ENCODE measurements at places on chromosomes 11 and 22.

DNA sequence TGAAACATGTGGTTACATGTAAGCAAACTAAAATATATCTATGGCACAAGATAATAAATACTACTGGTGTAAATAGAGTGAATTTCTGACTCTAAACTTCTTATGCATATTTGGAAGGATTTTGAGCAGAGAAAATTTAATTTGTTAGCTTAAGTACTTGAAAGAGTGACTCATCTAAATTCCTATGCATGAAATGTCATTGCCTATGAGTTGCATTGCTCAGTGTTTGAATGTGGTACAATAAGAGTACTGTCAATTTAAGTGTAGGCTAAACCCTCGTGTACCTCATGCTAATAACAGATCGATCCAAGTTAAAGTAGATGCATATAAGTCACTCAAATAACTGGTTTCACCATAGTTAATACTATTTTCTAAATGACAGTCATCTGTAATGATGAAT, 5.3 kb upstream of the CARD18 start:
- no peak for DNase-seq

DNA sequence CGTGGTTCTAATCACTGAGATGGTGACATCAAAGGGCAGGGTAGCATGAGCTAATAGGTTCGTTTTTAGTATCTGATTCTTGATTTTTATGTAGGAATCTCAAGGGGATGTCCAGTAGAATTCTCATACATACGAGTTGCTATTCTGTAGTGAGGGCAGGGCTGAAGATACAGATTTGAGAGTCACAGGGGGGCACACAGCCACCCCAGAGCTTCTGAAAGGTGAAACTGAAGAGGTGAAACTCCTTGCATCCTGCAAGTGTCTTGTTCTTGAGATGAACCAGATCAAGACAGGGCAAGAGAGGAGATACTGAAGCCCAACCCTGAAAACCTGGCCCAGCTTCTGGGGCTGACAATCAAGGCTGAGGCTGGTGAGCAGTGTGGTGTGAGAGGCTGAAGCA, 35.6 kb upstream of the TMEM123 start:
- DNase-seq: no peak

GRCh38 chr11:83007909-83008580, 63.7 kb downstream of the RAB30 start:
- DNase-seq: peak; percentile 70

- no peak for DNase-seq
Measured at GRCh38 chr11:130086669-130087068, 17.0 kb downstream of the APLP2 start.

GRCh38 chr22:35037089-35037488, 28.9 kb upstream of the ISX start:
- DNase-seq: peak; percentile 32

- DNase-seq: no peak
Measured at GRCh38 chr22:47990481-47990880, 1228.0 kb downstream of the TBC1D22A start.

DNA sequence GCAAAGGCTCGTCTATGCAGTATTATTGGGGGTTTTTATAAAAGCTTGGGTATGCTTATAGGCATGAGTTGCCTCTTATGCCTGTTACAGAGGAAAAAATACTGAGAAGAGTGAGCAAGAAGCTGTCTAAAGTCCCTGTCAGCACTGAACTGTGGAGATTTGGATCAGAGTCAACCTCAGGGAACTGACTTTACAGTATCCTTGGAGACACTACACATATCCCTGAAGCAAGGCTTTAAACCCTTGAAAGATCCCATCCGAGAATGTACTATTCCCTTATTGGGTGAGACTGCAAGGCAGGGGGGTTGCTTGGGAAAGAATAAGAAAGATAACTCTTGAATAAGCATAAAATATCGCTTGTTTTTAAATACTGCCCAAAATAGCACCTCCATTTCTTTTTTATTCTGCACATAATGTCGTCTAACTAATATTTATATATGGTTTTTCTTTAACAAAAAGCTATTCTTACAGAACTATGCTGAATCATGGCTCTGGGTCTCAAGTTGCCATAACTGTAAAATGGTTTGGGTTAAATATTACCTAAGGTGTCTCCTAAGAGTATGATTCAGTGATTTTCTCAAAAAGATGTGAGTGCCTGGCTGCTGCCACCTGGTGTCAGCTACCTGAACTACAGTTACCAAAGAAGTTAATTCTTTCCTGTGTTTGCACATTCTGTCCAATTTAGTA, 1062.8 kb downstream of the DLG2 start:
- peak; percentile 52 for DNase-seq

DNA sequence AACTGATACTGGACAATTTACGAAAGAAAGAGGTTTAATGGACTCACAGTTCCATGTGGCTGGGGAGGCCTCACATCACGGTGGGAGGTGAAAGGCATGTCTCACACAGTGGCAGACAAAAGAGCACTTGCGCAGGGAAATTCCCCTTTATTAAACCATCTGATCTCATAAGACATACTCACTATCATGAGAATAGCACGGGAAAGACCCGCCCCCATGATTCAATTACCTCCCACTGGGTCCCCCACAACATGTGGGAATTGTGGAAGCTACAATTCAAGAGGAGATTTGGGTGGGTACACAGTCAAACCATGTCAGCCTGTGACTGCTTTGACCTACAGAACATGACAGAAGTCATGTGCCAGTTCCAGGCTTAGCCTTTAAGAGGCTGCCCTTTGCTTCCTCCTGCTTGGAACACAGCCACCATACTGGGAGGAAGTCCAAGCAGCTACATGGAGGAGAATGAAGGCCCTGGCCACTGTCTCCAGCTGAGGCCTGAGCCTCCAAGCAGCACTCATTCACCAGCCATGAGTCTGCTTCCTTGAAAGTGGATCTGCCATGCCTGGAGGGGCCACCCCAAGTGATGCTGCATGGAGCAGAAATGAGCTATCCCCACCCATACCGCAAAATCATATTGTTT, 10.9 kb upstream of the GAL start:
- DNase-seq: no peak

DNA sequence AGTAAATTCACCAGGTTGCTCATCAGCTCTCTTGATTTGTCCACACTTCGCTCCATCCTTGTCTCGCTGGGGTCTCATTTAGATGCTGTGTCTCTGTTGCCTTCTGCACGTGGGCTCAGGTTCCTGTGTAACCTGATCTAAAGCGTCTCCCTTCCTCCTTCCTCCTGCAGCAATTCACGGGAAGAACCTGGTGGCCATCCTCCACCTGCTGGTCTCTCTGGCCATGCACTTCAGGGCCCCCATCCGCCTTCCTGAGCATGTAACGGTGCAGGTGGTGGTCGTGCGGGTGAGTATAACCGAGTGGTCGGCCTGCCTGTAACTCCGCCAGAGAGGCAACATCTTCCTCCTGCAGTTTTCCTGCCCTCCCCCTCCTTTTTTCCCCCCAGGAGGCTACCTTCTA, 48.0 kb upstream of the PARVG start:
- no peak for DNase-seq

DNA sequence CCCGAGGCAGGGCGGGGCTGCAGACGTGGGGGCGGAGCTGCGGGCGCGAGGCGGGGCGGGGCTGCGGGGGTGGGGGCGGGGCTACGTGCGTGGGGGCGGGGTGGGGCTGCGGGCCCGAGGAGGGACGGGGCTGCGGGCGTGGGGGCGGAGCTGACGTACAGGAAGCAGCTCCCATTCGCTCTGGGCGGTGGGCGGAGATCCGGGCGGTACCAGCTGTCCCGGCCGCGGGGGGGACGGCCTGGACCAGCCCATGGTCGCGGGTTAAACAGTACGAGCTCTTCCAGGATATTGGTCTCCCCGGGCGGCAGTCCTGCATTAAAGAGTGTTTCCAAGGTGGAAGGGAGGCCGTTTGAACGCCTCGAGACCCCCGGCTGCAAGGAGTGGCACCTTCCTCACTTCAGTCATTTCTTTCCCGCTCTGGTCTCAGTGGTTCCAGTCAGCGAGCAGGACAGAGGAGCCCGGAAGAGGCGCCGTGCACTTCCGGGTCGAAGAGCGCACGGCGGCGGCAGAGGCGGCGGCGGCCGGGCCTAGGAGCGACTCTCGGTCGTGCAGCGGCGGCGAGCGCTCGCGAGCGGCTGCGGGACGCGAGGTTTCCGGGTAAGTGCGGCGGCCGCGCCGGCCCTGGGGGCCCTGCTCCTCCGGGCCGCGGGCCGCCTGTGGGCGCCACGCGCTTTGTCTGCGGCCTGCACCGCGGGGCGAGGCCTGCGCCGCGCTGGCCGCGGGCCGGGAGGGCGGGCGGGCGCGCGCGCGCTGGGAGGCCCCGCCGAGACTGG, at the start of gene PHRF1:
PHRF1 (plus strand) TSS at position 475 of the 773 bp plus-strand sequence. CDS start 5,043 bp downstream, outside the sequence.
- DNase-seq: peak; percentile 97

- DNase-seq: peak; percentile 34
Measured at GRCh38 chr22:45008751-45009605, 827 bp downstream of the PHF21B start.

DNA sequence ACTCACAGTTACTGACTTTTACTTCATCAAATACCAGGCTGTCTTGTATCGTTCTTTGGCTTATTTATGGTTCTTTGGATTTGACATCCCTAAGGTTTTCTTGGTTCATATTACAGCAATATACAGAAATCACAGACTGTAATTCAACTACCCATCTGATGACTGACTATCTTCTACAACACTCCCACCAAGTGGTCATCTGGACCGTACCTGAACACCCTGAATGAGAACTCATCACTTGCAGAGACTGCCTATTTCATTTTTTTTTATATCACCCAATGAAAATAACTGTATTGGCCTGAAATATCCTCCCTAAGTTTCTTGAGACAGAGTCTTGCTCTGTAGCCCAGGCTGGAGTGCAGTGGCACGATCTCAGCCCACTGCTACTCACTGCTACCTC, 9.5 kb upstream of the UPB1 start:
- no peak for DNase-seq

DNA sequence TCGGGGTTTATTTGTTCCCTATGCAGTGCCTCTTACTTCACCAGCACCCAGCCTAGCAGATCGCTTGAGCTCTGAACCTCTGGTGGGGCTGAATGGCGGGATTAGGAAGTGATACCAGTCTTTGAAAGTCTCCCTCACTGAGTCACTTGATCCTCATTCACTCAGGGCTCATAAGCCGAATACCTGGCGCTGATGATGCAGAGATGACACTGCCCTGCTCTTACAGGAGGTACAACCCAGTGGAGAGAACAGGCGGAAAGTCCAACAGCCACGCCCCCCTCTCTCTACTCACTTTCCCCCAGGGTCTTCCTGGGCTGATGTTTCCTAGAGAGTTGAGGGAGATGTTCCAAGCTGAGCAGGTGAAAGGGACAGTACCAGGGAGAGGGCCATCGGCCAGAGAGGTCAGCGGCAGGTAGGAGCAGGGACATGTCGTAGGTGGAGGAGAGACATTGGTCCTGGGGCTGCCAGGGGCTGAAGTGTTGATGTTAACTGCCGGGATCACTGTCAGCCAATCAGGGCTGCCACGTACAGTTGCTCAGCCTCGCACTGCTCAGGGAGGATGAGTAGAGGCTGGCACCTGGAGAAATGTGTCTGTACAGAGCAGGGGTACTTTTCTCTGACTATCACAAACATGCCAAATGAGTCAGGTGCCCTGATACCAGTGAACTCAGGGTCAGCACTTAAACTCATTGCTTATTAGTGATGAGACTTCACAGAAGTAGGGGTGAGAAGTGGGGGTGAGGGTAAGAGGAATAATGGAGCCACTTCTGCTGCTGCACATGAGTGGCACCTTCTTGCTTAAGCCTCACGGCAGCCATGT, 9.9 kb upstream of the APOBEC3A start:
- no peak for DNase-seq

GRCh38 chr11:130168105-130168504, 8.5 kb downstream of the ST14 start:
- DNase-seq: no peak

GRCh38 chr22:31583861-31584485, 78.0 kb downstream of the PISD start:
- DNase-seq: no peak

DNA sequence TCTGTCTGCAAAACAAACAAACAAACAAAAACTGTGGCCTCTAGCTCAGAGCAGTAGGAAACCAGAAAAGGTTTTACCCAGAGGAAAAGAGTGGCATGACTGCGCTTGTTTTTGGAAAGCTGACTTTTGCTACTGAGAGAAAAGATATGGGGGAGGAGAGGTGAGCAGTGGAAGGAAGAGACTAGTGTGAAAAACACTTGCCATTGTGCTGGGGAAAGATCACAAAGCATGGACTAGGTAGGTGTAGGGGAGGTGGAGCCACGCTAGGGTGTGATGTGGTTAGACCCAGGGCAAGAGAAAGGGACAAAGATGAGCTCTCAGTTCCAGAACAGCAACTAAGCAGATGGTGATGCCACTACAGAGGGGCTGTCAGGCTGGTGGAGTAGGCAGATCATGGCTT, 319.2 kb downstream of the LARGE1 start:
- no peak for DNase-seq

DNA sequence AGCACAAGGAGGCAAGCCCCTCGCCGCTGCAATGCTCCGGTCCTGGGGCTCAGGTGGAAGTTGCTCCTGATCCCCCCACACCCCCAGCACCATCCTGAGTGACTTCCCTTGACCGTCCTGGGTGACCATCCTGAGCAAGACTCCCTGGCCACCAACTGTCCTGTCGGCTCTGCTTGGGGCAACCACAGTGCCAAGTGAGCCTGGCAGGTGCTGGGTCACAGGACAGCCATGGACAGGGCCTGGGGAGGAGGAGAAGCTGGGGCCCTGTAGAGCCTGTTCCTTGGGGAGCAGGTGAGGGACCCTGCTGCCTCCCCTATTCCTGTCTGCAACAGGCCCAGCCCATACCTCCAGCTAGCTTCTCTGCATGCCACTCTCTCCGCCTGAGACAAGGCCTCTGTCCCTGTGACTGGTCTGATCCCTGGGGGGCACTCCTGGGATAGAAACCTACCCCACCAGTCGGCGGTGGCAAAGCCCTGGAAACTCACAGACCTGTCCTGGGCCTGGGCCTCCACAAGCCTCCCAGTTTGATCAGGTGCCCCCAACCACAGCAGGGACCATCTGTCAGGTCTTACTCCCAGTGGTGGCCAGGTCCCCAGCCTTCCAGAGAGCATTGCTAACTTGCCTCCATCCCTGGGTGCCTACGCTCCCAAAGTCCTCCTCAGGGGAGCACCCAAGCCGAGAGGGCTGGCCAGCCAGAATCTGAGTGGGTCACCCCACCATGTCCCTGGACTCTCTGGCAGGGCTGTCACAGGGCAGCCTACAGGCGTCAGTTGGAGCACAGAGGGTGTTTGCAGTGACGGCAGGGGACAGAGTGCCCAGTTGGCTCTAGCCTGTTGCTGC, 68.7 kb upstream of the WNT7B start:
- DNase-seq: peak; percentile 67

DNA sequence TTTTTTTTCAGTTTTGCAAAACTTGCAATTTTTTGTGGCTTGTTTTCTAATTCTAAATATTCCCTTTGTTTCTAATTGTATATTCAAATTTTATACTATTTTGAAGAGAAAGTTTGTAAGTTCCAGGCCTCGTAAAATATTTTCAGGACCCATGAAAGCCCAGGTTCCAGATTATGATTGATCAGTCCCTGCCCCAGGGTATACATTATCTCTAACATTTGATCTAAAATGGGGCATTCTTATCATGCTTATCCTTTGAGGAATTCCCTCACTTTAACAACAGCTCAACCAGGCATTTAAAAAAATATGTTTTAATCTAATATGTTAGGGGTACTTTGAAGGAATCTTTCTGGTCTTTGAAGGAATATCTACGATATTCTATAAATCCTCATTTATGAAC, 26.4 kb downstream of the CYB5R2 start:
- DNase-seq: no peak

- no peak for DNase-seq
Measured at GRCh38 chr22:45429981-45430775, 16.7 kb downstream of the RIBC2 start.

GRCh38 chr22:11627436-11627797, 3900.6 kb upstream of the OR11H1 start:
- no peak for DNase-seq

GRCh38 chr11:8459711-8460399, 134.2 kb downstream of the STK33 start:
- no peak for DNase-seq
